ENCODE measurements at places on chromosomes 6 and 20.
A peak's percentile ranks its signal among the peaks of the same experiment; 100 is the strongest.

DNA sequence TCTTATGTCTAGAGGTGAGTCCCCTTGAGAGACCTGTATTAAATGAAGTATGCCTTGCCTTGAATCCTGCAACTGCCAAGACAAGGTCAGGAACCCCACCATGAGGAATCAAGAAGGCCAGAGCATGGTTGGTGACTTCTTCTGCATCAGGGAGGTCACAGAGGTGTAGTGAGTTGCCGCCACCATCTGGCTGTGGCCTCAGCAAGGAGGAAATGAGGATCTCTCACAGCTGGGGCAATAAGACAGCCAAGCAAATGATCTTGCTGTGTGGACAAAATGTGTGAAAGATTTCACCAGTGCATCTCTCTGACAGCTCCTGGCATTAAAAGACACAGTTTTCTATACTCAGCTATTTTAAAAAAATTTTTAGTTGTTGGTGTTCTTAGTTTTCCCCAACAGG lies 611.0 kb downstream of the DOK5 start:
- DNase-seq = no peak

- DNase-seq = no peak
Measured at GRCh38 chr20:1831606-1832005, 63.6 kb upstream of the SIRPA start.

DNA sequence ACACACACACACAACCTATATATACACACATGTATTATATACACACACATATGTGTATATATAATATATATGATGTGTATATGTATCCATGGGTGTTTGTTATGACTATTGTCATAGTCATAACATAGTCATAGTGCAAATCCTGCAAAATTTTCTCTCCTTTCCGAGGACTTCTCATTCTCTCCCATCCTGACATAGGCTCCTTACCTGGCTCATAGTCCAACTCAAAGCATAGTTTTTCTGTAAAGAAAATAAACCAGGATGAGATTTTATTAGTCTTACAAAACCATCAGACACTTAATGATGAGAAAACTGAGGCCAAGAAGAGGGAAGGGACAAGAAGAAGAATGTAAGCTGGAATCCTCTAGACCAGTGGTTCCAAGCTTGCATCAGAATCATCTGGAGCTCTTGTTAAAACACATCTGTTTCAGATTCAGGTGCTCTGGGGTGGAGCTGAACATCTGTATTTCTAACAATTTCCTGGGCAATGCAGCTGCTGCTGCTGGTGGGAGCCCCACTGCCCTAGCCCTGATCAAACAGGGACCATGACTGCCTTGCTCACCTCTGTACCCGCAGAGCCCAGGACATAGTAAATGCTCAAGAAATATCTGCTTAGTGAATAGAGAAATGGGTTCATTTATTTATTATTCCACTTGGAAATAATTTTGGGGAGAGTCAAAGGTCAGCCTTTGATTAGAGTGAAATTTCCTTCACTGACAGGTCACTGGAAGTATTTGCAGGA lies 5.3 kb downstream of the TRIM10 start:
- DNase-seq = no peak

GRCh38 chr6:101517632-101518031 lies 124.1 kb downstream of the GRIK2 start:
- DNase-seq = peak; percentile 3

DNA sequence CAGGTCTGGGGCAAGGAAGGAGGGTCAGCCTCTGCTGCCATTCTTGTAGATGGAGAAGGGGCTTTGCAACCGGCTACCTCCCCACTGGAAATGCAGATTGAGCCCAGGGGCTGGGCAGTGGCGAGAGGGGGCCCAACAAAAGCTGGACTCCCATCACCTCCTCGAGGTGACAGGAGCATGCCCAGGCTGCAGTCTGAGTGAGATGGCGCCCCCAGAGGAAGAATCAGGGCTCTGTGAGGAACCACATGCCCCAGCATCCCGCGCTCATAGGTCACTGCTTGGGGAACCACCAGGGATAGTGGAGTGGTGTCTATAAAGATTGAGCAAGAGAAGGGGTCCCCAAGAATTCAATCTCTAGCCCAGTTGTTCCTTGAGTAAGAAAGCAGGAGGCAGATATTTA lies 31.6 kb upstream of the NEDD9 start:
- DNase-seq = no peak

GRCh38 chr20:24747010-24747712 lies 201.9 kb upstream of the CST7 start:
- DNase-seq = no peak

GRCh38 chr20:1888796-1889463 lies 6.3 kb upstream of the SIRPA start:
- no peak for DNase-seq

- no peak for DNase-seq
Measured at GRCh38 chr20:35981969-35982368, 13.6 kb downstream of the CNBD2 start.

GRCh38 chr6:112117554-112117953 lies 30.2 kb downstream of the FAM229B start:
- DNase-seq = no peak

GRCh38 chr6:143348531-143348930 lies 102.0 kb downstream of the ADAT2 start:
- no peak for DNase-seq

DNA sequence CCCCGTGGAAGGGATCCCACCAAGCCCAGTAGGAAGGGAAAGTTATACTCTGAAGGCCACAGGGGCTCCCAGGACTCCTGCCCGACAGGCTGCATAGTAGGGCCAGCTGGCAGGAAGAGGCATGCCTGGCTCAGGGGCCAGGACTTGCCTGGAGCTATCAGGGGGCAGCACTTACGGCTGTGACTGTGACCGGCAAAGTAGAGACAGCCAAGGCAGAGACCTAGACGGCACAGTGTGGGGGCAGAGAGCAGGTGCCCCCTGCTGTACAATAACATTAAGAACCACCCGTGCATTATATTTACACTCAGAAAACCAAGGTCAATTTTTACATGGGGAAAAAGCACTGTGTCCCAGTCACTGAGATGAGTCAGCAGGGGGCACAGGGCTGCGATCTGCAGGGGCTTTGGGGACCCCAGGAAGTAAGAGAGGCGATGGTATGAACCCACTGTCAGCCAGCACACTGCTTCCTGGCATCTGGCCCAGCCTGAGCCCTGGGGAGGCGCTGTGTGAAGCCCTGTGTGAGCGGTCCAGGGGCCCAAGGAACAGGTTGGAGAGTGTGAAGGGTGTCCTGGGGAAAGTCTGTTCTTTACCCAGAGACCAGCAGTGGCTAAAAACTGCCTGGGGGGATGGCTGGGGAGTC lies 9.9 kb downstream of the CCDC167 start:
- no peak for DNase-seq

All from GM13977 (cell line).